Activated CD4-positive, alpha-beta T cell treated with anti-CD3 and anti-CD28 coated beads for 4 hours (primary cell): ENCODE measurements at places on chromosomes 7 and 10.

DNA sequence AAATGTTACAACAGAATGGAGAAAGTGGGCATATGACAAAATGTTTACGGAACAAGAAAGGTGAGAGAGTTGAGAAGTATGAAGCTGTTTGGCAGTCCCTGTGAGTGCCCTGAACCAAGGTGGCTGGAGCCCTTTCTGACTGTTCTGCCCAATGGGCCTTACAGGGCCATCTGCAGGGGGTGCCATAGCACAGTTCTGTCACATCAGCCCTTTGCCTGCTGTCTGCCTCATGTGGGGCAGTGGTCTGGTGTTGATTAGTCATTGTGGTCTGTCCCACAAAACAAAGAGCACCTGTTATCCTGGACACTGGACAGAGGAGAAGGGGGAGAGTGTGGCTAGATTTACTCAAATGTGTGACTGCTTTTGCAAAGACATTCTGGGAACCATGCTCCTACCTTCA is 51.5 kb upstream of the OSBPL3 start:
- no peak for DNase-seq

DNA sequence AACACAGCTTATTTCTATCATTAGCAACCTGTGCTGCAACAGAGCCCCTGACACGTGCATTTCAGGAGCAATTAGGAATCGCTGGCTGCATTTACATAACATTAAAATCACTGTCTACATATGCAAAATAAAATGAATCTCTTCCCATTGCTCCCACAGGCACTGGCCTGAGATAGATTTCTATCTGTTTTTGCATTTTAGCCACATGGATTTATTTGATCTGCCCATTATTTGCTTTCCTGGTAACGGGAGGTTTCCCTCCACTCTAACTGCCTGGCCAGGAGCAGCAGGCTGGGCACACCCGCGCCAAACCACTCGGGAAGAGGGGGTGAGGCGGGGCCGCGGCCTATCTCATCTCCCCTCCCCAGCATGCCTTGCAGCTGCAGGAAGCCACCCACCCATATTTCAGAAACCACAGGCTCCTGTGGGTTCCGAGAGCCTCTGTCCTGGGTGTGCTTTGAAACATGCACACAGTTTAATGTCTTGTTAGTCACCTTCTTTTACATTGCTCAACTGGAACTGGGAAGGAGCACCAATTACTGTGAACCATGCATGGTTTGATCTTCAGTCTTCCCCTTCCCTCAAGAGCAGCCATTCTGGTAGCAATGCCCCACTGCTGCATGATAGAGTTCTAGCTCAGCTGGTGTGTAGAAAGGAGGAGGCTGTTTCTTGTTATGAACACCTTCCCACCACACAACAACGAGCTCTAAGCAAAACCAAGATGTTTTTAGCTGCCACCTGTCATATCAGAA is 37.7 kb upstream of the IKZF1 start:
- peak; percentile 77 for DNase-seq

GRCh38 chr10:2120746-2121145 is 383.4 kb upstream of the ADARB2 start:
- no peak for DNase-seq

GRCh38 chr10:50447691-50448090 is 176.1 kb downstream of the SGMS1 start:
- no peak for DNase-seq

- DNase-seq, result no peak
These were observed 16.8 kb downstream of the MACC1 start for GRCh38 chr7:20200361-20200760.

- no peak for DNase-seq
These were observed 153.4 kb downstream of the BMPER start for GRCh38 chr7:34058801-34059135.
